Stimulated activated CD4-positive, alpha-beta T cell treated with anti-CD3 and anti-CD28 coated beads, Interleukin-12 subunit alpha, Interleukin-12 subunit beta, amount 100 ng/mL, for 48 hours (primary cell): ENCODE measurements at places on chromosomes 12 and 14.

- no peak for DNase-seq
Measured at GRCh38 chr12:12081836-12082497, 11.2 kb downstream of the BCL2L14 start.

- no peak for DNase-seq
Measured at GRCh38 chr12:4997939-4998338, 45.7 kb upstream of the KCNA5 start.

- DNase-seq: no peak
Measured at GRCh38 chr12:104180374-104180773, 35.2 kb upstream of the TXNRD1 start.

- no peak for DNase-seq
Measured at GRCh38 chr14:70909733-70910614, 2.7 kb downstream of the PCNX1 start.

DNA sequence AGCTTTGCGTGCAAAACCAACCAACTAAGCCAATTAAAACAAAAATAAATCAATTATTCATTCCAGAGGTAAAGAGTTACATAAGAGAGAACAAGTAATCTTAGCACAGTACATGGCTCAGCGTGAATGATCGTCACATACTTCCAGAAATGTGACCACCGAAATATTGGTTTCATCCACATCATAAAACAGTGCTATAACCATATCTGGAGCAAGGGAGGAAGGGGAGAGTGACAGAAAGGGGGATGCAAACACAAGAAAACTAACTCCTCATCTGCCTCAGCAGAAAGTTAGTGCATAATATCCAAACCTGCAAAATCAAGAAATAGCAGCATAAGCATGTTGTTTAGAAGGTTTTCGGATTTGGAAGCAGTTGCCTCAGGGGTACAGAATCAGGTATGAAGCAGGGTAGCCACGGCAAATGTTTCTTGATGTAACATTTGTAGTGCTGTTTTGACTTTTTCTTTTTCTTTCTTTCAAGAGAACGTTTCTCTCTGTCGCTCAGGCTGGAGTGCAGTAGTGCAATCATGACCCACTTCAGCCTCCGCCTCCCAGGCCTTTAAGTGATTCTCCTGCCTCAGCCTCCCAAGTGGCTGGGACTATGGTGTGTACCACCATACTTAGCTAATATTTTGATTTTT lies 93.9 kb upstream of the EGLN3 start:
- DNase-seq: no peak

GRCh38 chr14:96166461-96167223 lies 38.0 kb upstream of the BDKRB2 start:
- DNase-seq: no peak

DNA sequence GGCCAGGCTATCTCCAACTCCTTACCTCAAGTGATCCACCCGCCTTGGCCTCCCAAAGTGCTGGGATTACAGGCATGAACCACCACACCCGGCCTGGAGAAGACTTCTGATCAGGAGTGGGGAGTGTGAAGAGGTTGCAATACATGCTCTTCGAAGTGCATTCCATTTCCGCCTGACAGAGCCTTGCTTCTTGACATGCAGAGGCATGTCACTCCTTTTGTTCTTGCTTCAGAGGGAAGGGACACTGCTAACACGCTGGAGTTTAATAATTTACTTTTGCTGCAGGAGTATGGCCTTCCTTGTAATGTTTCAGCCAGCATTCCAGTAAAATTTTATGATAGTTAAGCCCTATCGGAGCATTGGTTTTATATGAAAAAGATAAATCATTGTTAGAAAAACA lies 74.9 kb downstream of the SLC25A47 start:
- no peak for DNase-seq

DNA sequence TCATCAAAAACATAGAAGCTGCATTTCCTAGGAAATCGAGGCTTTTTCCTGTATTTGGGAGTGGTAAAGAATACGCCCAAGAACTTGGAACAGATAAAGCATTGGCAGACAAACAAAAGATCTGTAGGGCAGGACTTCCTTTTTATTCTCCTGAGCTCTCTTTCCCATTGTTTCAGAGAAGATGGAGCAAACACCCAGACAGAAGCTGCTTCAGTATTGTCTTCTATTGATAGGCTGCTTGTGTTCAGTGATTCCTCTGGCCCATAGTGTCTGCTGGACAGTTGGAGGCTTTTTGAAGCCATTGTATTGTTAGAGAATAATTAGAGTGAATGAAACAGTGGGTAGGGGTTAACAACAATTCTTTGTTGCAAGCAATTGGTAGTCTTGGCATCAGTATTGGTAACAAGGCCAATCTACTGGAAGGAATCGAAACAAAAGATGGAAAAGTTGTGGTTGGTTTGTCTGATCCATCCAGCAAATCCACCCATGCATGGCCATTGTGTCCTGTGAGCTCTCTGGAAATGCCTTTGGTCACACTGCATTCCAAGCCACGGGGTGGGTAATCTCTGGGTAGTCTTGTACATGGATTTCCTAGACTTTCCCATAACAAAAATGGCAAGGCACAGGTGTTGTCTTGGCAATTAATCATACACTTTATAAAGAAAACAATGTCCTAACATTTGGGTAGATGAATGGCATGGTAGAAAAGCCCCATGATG lies 424.8 kb downstream of the RAD51B start:
- no peak for DNase-seq

GRCh38 chr12:1946296-1946695 lies 27.8 kb upstream of the CACNA2D4 start:
- no peak for DNase-seq

DNA sequence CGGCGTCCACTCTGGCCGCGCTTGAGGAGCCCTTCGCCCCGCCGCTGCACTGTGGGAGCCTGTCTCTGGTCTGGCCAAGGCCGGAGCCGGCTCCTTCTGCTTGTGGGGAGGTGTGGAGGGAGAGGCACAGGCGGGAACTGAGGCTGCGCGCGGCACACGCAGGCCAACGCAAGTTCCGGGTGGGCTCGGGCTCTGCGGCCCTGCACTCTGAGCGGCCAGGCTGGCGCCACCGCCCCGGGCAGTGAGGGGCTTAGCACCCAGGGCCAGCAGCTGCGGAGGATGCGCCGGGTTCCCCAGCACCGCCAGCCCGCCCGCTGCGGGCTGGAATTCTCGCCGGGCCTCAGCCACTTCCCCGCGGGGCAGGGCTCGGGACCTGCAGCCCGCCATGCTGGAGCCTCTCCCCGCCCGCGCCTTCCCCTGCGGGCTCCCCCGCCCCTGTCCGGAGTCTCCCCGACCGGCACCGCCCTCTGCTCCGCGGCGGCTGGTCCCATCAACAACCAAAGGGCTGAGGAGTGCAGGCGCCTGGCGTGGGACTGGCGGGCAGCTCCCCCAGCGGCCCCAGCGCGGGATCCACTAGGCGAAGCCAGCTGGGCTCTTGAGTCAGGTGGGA lies 921.2 kb upstream of the FOXG1 start:
- DNase-seq: no peak

DNA sequence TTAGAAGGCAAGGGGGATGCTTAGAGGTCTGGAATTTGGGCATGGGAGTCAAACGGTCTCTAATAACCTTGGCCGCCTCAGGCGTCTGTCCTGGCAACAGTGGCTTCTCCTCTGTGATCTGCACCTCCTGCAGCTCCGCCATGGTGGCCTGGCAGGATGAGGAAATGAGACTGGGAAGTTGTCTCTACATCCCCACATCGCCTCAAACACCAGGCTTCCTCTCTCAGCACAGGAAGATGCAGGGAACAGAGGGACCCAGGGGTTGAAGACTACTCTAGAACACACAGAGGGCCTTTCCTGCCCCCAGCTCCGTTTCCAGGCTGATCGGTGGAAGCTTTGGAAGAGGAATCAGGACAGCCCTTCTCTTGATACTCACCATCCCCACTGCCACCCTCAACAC lies 1.7 kb downstream of the NDRG2 start:
- no peak for DNase-seq

DNA sequence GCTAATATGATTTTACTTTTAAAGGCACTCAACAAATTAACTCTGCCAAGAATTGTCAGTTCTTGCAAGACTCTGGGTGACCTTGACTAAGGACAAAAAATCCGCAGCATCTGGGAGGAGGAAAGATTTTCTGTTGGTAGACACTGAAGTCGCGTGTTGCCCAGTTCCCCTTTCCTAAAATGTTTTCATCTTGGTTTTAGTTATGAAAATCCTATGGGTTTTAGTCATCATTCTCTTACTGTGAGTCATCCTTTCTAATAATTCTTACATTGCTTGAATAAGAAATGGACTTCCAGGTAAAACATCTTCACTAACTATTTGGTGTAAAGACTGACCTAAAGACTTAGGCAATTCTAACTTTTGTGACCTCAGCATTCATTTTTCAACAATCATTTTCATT lies 9.1 kb downstream of the GSG1 start:
- no peak for DNase-seq

- peak; percentile 52 for DNase-seq
Measured at GRCh38 chr12:56078931-56079722, 838 bp upstream of the ERBB3 start.

- DNase-seq: no peak
Measured at GRCh38 chr12:50611021-50611744, 106.4 kb downstream of the DIP2B start.

DNA sequence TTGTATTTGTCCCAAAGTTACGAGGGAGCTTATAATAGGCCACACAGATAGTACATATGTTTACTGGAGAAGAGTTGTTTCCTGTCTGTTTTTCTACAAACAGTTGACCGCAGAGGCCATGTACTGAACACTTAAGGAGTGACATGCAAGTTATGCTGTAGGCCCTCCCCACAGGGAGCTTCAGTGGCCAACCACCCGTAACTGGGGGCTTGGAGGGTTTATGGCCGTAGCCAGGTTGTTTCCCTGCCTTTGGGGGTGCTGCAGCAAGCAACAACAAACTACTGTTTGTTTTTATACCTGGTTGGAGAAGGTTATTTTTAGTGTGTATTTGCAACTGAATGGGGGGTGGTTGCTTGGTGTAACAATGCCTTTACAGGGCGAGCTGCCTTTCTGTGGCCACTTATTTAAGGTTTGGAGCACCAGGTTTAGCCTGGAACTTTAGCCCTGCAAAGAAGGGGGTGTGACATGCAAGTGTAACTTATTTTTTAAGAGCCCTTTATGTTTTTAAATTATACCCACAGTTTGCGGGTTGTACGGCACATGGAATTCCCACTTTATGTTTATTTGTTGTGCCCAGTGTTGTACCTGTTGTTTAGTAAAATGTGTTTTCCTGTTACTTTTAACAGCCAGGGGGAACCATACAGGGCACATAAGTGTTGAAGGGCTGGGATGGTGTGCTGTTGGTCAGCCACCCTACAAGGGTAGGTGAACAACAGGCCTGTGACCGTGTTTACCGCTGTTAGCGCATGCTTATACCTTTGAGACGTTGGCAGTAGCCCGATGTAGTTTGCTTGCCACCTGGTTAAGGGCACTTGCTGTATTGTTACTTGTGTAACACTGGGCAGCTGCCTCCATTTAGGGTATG lies 29.9 kb upstream of the G2E3 start:
- no peak for DNase-seq

GRCh38 chr14:85333313-85333712 lies 196.6 kb upstream of the FLRT2 start:
- no peak for DNase-seq

DNA sequence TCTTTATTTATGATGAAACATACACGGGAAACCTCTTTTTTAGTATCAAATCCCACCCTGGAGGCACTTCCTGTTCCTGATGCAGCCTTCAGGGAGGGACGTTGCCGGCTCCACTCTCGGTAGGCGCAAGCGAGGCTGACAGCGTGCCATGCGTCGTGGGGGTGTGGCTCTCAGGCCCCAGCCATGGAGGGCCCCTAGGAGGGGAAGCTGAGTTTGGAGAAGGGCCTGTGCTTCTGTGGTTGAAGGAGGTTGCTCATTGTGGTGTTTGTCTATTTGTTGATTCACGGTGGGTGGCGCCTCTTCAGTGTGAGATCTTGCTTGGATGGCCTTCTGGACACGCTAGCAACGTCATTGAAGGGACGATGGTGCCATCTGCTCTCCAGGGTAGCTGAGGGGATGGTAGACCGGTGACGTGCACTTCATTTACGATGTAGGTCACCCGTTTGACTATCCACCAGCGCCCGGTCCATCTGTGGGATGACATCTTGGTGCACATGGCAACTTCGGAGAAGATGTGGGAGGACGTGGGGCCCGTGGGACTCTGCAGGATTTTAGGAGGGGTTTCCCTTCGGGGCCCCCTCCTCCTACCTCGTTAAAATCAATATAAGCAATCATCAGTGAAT lies 126.3 kb upstream of the RTL1 start:
- DNase-seq: no peak

DNA sequence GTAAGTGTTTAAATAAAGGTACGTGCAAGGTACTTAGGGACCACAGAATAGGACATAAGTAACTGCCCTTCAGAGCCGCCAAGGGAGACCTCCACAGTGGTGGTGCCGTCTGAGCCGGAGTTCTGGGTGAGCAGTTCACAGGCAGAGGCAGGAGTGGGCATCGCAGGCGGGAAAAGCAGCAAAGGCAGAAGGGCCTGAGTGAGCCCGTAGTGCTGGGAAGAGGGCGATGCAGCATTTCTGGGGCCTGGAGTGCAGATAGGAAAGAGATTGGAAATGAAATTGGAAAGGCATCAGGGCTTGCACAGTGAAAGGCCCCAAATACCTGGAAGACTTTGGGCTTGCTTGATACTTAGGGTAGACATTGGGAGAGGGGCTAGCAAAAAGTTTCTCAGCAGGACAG lies 32.9 kb downstream of the EVL start:
- DNase-seq: no peak

GRCh38 chr14:56210571-56210970 lies 92.4 kb downstream of the PELI2 start:
- DNase-seq: no peak

- no peak for DNase-seq
Measured at GRCh38 chr12:62670986-62671720, 204.5 kb downstream of the MON2 start.

GRCh38 chr14:68135566-68135965 lies 316.0 kb downstream of the RAD51B start:
- DNase-seq: no peak

DNA sequence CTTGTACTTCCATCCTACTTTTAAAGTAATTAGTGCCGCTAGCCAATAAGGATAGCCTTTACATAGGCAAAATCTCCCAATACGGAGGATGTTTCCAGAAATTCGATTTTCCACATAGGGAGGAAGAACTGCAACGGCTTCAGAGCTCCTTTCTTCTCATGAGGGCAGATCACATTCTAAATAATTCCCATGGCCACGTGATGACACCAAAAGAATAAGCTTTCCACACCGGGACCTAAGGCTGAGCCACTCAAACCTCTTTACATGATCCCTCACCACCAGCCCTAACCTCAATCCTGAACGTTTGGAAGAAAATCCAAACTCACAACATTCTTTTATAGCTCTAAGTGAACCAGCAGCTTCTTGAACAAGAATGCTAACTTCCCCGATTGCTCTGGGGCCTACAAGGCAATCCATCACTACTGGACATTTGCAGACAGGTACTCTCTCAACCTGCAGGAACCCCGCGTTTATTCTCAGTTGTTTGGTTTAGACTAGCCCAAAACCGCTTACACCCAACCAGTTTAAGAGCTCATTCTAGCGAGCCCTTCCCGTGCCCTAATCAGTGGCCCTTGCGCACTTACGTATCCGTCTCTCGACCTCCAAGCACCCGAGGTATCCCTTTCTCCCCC lies 884 bp downstream of the CAPRIN2 start:
- DNase-seq: no peak

GRCh38 chr12:44433659-44434058 lies 442.5 kb downstream of the NELL2 start:
- no peak for DNase-seq
